Common myeloid progenitor, CD34-positive (primary cell): ENCODE measurements at places on chromosomes 6 and 20.

GRCh38 chr20:10604865-10605440 is 68.8 kb downstream of the JAG1 start:
- no peak for DNase-seq

DNA sequence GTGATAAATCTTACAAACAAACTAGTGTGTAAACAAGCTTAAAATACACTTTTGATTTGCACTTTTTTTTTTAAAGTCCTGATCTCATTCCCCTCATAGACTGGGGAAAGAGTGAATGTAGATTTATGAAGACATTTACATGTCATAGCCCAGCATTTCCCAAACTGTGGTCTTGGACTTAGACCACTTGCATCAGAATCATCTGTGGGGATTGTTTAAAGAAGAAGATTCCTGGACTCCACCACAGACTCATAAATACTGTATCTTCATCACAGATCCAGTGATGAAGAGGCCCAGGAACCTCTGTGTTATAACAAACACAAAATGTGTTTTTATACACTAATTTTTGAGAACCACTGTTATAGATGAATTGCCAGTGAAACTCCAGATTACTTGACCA is 99.5 kb downstream of the KCNQ5 start:
- no peak for DNase-seq

GRCh38 chr6:34573567-34574183 is 17.5 kb upstream of the SPDEF start:
- DNase-seq: no peak

DNA sequence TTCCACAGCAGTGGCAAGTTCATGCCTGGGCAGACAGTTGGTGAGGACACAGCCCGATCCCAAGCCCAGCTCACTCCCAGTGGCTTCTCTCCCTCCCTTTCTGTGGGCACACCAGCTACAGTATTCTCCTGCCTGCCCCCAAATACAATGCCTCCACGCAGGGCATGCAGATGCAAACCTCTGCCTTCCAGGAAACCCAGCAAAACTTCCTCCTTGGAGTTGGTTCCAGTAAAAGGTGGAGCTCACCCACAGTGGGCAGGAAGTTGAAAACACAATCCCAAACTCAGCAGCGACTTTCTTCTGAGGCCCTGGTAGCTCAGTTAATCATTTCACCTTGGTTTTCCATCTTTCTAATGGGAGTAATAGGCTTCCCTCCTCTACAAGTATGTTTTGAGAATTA is 93.7 kb downstream of the LY86 start:
- no peak for DNase-seq
